Activated CD8-positive, alpha-beta memory T cell treated with anti-CD3 and anti-CD28 coated beads for 48 hours (primary cell): ENCODE measurements at places on chromosomes 2 and 18.

DNA sequence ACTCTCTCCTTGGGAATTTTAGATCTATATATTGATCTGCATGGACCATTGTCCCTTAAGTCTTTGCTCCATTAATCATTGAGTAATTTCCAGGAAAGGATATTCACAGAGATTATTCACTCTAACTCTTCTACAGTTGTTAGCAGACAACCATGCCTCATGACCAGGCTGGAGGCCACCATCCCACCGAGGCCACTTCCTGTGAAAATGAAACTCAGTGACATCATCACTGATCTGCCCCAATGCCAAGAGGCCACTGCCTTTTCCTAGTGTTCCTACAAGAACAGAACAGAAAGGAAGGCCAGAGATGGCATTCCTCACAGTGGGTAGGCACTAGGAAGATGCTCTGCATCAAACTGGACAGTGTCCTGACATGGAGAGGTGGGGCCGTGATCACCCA, 161.3 kb downstream of the DTNA start:
- no peak for DNase-seq

DNA sequence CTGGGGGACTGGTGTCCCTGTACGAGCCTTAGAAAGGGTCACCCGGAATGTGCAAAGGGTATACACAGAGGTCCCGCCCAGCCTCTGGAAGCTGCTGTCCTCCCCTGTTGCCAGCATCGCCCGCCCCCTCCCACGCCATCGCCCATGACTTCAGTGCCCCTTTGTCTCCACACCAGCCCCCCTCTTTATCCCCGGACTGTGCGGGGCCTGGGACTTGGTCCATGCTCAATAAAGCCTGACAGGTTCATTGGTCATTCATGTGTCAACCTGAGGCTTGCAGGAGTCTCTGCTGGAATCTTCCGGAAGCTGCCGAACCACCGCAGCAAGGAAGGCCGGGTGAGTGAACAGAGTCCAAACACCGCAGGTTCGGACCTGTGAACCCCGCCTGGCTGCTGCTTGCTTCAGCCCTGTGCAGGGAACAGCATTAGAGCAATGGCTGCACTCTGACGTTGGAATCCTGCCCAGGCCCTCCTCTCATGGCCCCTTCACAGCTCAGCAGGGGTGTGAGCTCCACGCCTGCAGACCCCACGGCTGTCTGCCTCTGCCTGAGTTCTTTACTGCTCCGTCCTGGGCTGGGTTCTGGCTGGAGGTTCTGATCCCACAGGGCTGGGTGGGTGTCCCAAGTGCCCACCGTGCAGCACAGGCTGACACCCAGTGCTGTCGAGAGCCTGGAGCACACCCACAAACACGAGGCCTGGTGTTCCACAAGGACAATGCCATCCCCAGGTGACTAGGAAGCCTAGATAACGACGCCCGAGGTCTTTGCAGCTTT, 96.5 kb downstream of the SEPTIN10 start:
- no peak for DNase-seq

DNA sequence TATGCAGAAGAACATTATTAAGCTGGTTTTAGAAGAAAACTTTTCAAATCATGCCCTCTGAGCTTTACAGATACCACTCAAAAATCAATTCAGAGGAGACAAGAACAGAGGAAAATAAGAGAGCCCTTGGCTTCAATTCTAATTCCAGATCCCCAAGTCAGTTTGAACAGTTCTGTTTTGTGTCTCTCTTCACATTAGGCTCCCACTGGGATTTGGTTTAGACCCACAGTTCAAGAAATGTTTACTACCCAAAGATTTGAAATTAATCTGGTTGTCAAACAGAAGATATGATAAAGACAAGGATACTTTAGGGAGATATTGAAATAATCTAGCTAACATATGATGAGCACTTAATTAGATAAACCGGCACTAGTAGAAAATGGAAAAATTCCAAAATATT, 329.5 kb downstream of the RAD51AP2 start:
- DNase-seq: no peak

- no peak for DNase-seq
Measured at GRCh38 chr2:212957624-212958023, 193.8 kb downstream of the IKZF2 start.

DNA sequence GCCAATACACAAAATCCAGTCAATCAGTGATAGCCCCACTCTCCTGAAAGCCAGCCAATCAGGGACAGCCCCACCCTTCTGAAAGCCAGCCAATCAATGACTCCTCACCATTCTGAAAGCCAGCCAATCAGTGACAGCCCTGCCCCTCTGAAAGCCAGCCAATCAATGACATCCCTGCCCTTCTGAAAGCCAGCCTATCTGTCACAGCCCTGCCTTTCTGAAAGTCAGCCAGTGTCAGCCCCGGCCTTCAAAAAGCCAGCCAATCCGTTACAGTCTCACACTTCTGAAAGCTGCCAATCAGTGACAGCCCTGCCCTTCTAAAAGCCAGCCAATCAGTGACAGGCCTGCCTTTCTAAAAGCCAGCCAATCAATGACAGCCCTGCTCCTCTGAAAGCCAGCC, 95.9 kb upstream of the HDAC4 start:
- DNase-seq: no peak

DNA sequence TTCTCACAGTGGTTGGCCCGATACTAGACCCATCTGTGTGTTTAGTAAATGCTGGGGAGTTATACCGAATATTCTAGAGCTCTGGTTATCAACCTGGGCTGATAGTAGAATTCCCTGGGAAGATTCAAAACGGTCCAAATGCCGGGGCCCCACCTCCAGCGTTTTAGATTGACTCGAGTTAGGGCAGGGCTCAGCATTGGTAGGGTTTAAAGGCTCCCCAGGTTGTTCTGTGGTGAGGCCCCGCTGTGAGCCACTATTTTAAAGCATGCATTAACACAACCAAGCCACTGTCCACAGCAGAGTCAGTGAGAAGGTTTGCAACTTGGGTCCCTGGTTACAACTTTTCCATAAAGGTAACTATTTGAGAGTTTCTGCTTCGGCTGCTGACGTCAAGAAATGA, 73.6 kb downstream of the DYSF start:
- no peak for DNase-seq

- DNase-seq: no peak
Measured at GRCh38 chr2:236162031-236162845, 5.9 kb downstream of the GBX2 start.

- DNase-seq: no peak
Measured at GRCh38 chr2:172083628-172084394, 1.5 kb upstream of the DLX1 start.

- DNase-seq: no peak
Measured at GRCh38 chr18:78247615-78248289, 731.9 kb upstream of the SALL3 start.

- DNase-seq: no peak
Measured at GRCh38 chr2:30243231-30243630, 11.9 kb downstream of the LBH start.
